NCI-H82 (cell line): ENCODE measurements at places on chromosomes 13 and 19.

DNA sequence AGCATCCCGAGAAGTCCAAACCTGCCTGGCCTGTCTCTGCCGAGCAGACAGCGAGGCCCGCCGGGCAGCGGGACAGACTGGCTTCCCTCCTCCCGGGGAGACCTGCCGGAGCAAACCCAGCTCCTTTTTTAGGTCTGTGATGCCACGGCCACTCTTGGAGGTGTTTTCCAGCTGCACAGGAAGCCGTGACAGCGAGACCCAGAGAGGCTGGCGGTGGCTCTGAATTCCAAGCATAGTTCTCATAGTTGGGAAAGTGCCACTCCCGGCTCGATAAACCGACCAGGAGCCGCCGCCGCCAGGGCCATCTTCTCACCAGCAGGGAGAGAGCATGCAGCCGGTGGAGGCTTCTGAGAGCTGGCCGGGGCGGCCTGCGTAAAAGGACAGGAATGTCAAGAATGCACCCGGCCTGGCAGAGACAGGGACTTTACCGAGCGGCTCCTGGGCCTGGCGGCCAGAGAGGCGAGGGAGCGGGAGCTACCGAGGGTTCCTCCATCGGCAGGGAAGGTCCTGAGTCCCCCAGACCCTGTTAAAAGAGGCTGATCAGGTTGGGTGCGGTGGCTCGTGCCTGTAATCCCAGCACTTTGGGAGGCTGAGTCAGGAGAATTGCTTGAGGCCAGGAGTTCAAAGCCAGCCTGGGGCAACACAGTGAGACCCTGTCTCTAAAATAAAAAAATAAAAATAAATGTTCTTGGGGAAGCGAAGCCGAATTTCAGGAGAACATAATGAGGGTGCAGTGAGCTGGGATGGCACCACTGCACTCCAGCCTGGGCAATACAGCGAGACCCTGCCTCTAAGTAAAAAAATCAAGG, 64.9 kb downstream of the GADD45B start:
- DNase-seq, result peak; percentile 11

GRCh38 chr13:71772361-71772760, 94.6 kb downstream of the DACH1 start:
- peak; percentile 95 for DNase-seq

- DNase-seq, result peak; percentile 48
Measured at GRCh38 chr13:40781717-40782116, 7.7 kb upstream of the SLC25A15 start.

DNA sequence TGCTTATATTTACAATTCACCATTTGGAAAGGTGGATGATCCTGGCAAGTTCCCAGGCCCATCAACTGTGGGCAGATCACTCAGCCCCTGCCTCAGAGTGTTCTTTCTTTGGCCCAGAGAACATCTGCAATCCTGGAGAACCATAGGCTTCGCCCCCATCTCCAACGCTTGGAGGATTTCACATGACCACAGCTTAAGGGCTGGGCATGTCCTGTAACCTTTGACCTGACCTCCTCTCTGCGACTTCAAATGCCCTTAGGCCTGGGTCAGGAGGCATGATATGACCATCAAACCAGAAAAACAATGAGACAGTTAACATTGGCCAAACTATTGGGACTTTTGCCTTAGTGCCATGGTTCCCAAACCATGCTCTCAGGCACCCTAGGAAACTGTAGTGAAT, 7.2 kb upstream of the MBNL2 start:
- DNase-seq, result no peak

DNA sequence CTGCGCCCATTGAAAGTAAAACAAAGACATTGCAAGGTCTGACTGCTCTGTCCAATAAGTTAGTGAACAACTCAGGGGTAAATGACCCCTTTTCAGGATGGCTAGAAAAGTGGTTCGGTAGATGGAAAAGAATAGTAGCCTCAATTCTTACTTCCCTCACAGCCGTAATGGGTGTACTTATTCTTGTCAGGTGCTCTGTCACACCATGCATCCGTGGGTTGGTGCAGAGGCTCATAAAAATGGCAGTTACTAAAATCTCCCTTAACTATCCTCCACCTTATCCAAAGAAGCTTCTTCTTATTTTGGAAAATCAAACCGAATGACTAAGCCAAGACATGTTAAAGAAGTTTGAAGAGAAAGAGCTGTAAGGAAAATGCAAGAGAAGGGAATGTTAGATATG, 31.4 kb upstream of the ZNF83 start:
- no peak for DNase-seq

- DNase-seq, result peak; percentile 79
Measured at GRCh38 chr19:3163230-3163886, 15.2 kb upstream of the S1PR4 start.

DNA sequence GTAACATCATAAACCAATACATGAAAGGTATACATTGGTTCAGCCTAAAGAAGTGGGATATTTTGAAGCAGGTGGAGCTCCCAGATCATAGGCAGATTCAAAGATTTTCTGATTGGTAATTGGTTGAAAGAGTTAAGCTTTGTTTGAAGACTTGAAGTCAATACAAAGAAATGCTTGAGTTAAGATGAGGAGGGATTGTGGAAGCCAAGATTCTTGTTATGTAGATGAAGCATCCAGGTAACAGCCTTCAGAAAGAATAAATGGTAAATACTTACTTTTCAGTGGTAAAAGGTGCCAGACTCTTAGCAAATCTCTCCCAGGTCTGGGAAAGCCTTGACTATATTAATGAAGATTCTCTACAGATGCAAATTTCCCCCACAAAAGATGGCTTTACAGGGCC, 49.3 kb upstream of the FAM216B start:
- no peak for DNase-seq

GRCh38 chr13:43113603-43114002, 90.2 kb downstream of the DNAJC15 start:
- DNase-seq, result no peak

DNA sequence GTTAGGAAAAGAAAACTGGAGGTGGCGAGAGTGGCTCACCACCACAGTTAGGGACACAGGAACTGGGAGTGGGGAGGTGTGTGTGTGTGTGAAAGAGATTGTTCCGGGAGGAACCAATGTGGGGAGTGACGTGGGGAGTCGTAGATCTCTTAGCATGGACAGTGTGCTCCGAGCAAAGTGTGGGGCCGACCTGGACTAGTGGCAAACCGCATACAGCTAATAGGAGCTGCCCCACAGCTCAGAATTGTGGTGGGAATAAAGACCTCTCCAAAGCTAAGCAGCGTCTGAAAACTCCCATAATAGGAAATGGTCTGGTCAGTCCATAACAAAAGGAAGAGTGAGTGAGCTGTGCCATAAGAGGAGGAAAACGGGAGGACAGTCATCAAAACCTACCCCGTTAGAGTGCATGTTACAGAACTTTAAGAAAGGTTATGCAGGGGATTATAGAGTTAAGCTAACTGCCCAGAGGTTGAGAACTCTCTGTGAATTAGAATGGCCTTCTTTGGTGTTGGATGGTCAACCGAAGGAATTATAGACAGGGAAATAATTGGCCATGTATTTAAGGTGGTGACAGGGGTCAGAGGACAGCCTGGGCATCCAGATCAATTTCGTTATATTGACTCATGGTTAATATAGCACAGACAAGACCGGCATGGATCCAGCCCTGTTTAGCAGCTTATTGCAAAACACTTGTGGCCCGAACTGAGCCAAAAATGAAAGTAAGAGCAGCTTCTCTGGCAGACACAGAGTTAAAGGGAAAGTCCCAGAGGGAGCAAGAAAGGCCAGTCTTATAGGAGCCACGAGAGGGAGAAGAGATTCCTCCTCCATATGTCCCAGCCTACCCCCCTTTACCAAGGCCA, 8.9 kb upstream of the SLC15A1 start:
- no peak for DNase-seq

DNA sequence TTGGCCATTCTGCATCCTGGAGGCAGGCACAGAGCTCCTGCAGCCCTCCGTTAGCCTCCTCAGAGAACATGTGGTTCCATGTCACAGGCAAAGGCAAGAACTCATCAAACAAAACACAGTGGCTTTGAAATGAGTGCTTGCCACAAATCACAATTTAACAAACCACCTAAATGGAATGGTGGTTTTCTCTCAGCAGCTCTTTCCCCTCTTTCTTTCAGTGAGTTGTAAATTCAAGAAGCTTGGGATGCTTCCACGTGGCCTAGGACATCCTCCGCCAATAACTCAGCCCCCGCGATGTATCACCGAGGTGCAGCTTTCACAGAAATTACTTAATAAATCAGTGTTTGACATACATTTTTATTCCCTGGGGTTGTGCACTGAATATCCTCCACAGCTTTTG, 65.4 kb upstream of the RFC3 start:
- DNase-seq, result no peak

GRCh38 chr19:5951338-5951861, 26.5 kb downstream of the RANBP3 start:
- DNase-seq, result no peak

- DNase-seq, result no peak
Measured at GRCh38 chr19:1457031-1457739, 7.3 kb downstream of the APC2 start.

GRCh38 chr13:82833923-82834322, 1048.4 kb downstream of the SLITRK1 start:
- DNase-seq, result no peak

GRCh38 chr19:45146251-45146650, 14.5 kb downstream of the NKPD1 start:
- no peak for DNase-seq

DNA sequence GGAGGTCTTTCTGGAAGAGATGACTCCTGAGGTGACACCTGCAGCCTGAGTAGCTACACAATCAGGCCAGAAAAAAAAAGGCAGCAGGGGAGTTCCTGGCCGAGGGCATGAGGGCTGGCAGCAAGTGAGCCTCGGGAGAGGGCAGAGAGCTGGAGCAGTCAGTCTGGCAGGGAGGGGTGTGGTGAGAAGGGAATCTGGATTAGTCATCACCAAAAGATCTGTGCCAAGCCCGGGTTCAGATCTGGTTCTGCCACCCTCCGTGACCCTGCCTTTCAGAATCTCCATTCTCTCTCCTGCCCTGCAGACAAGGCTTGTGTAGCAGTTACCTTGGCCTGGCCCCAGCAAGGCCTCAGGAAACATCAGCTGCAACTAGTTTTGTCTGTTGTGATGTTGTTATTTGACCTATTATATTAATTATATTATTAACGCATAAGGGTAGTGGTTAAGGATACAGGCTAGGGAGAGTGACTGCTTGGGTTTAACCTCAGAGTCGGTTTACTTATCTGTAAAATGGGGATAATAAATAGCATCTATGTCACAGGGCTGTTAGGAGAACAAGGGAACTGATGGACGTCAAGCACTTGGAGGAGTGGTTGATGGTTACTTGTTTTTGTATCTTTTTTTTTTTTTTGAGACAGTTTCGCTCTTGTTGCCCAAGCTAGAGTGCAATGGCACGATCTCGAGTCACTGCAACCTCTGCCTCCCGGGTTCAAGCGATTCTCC, 2.7 kb upstream of the CAPNS1 start:
- no peak for DNase-seq

DNA sequence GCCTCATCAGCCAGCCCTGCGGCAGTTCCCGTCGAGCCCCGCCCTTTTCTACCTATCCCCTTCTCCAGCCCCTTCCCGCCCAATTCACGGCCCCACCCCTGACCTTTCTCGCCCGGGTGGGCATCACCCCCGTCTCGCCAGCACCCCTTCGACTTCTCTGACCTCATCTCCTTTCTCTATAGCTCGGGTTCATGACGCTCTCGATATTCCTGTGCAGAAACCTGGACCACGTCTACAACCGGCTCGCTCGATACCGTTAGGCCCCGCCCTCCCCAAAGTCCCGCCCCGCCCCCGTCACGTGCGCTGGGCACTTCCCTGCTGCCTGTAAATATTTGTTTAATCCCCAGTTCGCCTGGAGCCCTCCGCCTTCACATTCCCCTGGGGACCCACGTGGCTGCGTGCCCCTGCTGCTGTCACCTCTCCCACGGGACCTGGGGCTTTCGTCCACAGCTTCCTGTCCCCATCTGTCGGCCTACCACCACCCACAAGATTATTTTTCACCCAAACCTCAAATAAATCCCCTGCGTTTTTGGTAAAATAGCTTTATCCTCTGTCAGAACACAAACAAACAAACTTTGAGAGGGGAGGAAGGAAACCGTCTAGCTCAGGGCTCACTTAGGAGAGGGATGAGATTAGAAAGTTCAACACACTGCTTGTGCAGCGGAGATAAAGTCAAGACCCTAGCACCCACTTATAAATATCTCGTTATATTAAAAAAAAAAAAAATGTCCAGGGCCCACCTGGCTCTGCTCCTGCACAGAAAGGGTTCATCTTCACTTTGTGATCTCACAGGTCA, 5.1 kb downstream of the CD37 start:
- DNase-seq, result peak; percentile 98

- peak; percentile 83 for DNase-seq
Measured at GRCh38 chr19:48186541-48186991, 16.1 kb downstream of the ZSWIM9 start.

DNA sequence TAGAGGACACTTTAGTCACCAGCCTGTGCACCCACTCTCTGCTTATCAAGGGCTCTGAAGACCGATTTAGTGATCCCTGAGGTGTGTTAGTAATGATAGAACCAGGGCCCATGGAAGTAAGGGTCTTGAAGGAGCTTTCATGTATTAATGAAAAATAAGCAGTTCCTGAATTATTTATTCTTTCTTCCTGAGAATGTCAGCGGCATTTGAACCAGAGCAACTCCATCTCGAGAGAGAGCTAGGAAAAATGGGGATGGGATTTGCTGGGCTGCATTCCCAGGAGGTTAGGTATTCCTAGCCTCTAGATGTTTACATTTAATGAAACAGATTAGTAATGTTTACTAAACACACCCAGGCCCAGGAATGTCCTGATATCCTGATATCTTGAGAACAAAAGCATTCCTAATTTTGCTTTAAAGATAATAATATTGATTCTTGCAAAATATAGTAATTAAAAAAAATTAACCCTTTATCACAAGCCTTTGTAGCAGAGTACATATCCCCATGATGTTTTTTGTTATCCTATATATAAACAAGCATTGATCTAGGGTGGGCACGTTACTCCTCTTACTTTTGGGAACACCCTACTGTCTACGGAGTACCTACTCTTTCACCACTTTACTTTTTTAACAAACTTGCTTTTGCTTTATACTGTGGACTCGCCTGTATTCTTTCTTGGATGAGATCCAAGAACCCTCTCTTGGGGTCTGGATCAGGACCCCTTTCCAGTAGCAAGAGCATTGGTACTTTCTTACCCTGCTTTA, 63.1 kb downstream of the COG3 start:
- no peak for DNase-seq

GRCh38 chr19:16135430-16136127, 7.9 kb upstream of the HSH2D start:
- no peak for DNase-seq

GRCh38 chr13:40151673-40152072, 496.2 kb downstream of the COG6 start:
- no peak for DNase-seq
